ENCODE measurements at places on chromosomes 7 and 10.
A peak's percentile ranks its signal among the peaks of the same experiment; 100 is the strongest.

DNA sequence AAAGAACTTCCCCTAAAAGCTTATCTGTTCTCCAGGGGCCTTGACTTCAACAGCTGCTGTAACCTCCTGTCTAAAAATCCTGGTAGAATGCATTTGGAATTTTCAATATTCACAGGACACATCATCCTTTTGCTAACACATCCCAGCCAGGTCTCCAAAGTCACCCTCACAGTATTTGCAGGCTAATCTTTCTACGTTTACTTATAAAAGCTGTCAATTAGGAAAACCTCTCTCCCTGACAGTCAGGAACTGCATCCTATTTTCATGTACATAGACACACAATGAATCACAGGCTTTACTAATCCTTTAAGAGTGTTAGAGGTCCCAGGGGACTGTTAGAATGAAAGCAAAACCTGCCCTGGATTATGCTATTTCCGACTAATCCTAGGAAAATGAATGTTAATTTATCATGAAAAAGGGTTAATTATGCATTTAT lies 102.2 kb downstream of the GFRA1 start:
- DNase-seq: no peak

GRCh38 chr10:23351926-23352519 lies 7.4 kb upstream of the C10orf67 start:
- no peak for DNase-seq

GRCh38 chr10:85967594-85967993 lies 399.0 kb downstream of the GRID1 start:
- DNase-seq: no peak

DNA sequence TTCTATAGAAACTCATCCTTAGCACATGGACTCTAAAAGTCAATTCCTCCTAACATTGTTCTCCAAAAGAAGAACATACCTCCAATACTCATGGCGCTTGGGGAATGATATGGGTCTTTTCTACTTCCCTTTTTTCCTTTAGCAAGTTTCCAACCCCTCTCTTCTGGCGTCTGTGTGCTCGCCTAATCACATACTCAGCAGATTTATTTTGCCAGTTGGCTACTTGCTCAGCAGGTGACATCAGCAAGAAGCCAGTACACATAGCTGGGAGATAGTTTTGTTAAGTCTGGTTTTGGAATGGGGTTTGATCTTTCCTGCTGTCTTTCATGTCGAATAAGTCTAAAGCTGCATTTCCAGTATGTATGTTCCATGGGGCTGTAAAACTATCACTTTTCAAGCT lies 193.8 kb downstream of the POM121L12 start:
- DNase-seq: no peak

DNA sequence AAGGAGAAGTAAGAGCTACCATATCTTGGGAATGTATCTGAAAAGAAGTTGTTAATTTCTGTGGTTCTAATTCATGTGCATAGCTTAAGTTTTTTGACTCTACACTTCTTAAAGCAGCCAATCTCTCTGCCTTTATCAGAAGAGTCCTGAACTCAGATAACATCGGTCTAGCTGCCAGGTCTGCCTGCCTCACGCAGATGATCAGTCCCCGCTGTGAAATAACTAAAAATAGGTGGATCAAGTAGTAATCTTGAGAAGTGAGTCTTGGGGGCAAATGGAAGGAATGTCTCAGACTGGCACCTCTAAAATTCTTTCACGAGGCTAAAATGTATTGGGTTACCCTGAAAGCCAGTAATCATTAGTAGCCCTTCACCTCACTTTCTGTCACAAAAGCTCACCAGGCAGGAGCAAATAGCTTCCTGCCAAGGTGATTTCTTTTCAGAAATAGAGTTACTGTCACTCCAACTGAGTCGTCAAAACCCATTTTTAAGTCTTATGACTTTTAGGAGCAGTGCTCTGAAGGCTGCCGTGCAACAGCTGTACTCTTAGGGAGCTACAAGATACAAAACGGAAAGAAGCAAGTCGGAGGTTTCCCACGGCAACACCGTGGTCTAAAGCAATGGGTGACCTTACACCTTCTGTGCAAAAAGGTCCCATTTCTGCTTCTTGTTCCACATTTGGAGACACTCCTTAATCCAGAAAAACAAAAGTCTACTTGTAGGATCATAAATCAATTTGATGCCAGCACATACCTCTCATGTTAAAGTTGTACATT lies 85.2 kb downstream of the ABCB5 start:
- peak; percentile 60 for DNase-seq

- DNase-seq: no peak
Observed at GRCh38 chr10:46520381-46520780, 36.1 kb downstream of the GPRIN2 start.

GRCh38 chr10:5361966-5362365 lies 2.8 kb upstream of the UCN3 start:
- DNase-seq: no peak

DNA sequence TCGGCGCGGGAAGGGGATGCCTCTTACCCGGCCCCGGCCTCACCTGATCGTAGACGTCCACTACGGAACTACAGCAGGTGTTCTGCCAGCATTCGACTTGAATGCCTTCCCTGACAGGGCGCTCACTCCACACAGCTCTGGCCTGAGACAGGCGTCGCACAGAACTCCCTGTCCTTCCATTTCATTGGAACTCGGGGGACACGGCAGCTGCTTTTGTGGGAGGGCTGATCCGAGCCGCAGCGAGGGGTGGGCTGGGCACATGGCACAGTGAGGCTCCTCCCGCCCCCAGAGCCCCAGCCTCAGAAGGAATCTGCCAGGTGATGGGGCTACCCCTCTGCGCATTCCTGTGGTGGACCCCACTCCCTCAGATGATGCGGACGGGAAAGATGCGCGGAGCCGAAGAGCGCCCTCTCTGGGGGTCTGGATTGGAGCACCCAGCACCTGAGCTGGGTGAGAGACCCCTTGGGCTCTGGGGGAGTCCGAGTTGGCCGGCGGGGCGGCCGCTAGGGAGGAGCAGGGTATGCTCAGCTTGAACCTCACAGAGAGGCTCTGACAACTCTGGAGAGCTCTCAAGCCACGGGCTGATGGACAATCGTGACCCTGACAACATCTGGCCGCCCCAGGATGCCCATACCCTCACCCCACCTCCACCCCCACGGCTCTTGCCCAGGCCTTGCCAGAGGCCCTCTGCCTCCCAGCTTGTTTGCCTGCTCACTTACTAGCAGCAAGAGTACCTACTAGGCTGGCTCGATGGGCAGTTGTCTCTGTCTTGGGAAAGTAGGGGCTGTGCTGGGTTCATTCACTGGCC lies 36.6 kb downstream of the RASGEF1A start:
- no peak for DNase-seq

DNA sequence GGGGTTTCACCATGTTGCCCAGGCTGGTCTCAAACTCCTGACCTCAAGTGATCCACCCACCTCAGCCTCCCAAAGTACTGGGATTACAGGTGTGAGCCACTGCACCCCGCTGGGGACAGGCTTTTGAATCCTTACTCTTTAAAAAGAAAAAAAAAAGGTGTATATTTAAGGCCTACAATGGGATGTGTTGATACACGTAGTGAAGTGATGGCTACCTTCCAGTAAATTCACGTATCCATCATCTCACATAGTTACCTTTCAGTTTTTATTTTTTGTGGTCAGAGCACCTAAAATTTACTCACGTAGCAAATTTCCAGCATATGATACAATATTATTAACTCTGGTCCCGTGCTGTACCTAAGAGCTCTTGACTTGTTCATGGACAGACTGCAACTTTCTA lies 119.5 kb upstream of the INSYN2A start:
- no peak for DNase-seq

- no peak for DNase-seq
Observed at GRCh38 chr7:120955577-120956149, 5.1 kb downstream of the ING3 start.

DNA sequence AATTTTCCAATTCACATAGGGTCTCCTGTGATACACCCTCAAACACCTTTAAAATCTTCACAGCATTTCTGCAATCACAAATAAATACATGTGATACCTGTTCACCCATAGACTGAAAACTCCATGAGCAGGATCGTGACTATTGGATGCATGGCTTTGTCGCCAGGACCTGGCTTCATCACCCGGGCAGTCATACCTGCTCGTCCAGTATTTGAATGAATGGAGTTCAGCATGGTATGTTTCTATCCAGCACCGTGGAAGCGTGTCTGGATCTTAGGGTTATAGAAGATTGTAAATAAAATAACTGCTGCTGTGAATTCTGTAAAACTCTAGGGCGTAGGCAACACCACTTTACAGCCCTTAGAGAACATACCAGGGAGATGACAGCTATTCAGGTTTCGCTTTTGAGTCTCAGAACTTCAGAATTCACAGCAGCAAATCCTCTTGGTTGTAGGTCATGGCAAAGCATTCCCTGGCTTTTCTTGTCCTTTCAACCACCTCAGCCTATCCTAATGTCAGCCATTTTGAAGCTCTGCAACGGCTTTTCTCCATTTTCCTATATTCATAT lies 47.4 kb upstream of the USP6NL start:
- DNase-seq: no peak

- DNase-seq: no peak
Observed at GRCh38 chr7:68943786-68944185, 654.5 kb upstream of the AUTS2 start.

Measured in hematopoietic multipotent progenitor cell treated with erythropoietin and hydrocortisone succinate and interleukin-3 and kit ligand, for 17 days (in vitro differentiated cells).